Activated CD4-positive, alpha-beta T cell treated with anti-CD3 and anti-CD28 coated beads for 48 hours (primary cell): ENCODE measurements at places on chromosomes 13 and 19.

DNA sequence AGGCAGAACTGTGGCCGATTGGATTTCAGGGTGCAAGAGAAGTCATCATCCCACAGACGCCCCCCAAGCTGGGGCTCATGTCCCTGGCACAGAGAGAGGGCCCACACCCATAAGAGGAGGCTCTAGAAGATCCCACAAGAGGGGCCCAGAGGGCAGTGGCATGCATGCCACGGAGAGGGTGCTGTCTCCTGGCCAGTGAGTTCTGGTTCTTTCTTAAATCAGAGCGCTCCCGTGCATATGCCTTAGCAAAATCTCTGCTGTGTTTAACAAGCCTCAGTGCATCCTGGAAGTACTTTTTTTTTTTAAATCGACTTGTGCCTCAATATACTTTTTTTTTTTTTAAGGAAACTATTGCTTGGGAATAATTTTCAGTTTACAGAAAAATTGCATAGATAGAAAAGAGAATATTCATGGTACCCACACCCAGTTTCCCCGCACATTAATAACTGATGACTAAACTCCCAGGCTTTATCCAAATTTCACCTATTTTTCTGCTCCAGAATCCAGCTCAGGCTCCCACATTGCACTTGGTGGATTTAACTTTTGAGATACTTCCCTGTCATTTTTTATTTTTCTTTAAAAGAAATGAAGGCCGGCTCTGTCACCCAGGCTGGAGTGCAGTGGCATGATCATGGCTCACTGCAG is 59.1 kb downstream of the PEX11G start:
- no peak for DNase-seq

DNA sequence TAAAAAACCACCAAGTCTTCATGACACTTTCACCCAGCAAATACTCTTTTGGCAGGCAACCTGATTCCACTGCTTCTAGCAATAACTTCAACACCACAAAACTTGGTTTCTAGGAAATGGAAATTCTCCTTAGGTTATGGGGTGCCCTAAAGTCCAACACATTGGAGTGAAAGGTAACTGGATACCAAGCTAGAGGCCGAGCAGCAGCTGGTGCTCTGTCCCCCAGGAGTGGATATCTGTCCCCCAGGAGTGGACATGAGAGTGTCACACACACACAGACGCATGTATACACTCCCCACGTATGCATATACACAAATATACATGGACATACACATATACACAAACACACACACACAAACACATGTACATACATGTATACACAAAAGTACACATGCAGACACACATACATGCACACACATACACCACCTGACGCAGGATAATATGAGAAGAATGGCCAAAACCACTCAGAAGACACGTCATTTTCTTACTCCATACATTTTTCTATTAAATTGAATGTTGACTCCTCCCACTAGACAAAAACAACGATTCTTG is 50.8 kb downstream of the RFX2 start:
- no peak for DNase-seq

GRCh38 chr13:35818633-35819067 is 312.5 kb downstream of the DCLK1 start:
- no peak for DNase-seq

GRCh38 chr13:33235078-33235477 is 50.5 kb downstream of the STARD13 start:
- no peak for DNase-seq

DNA sequence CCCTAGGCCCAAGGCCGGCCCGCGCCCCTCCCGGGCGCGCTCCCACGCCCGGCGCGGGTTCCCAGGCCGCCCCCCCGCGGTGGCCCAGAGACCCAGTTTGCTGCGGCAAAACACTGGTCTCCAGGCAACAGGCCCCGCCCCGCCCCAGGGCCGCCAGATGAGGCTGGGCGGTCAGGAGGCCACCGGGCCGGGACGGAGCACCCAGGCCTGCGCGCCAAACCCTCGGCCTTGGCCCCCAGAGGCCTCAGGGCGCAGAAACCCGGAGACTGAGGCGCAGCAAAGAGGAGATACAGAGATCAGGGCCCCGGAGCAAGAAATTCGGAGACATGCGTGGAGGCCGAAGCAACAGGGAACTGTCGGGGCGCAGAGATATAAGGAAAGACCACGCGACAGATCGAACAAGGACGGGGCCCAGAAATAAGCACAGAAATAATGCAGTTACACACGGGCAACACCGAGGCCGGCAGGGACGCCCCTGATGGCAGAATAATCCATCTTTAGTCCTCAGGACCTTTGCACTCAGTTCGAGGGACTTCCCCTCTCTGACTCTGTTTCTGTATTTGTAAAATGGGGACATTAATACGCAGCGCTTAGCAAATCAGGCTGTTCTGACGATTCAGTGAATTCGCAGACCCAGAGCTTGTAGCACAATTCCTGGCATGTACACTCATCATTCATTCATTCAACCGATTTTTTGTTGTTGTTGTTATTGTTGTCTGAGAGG is 20.8 kb upstream of the ERCC1 start:
- DNase-seq = peak; percentile 79

DNA sequence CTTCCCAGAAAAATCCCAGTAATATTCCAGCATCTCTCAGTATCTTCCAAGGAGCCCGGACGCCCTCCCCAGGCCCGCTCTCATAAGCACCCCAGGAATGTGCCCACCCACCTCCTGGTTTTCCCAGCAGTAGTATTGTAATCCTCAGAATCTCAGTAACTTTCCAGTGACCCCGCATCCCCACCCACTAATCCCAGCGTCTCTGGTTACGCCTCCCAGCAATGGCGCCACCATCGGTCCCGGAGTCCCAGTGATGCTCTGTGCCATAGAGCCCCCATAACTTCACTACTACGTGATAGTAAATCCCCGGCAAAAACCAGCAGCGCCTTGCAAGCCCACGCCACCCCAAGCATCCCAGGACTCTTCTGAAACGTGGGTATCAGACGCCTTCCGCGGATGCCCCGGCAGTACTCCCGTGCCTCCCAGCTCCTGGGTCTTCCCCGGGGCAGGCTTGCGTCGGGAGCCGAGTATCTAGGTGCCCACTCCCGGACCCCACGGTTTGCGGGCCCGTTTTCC is 928 bp upstream of the PNPLA6 start:
- DNase-seq = peak; percentile 59

DNA sequence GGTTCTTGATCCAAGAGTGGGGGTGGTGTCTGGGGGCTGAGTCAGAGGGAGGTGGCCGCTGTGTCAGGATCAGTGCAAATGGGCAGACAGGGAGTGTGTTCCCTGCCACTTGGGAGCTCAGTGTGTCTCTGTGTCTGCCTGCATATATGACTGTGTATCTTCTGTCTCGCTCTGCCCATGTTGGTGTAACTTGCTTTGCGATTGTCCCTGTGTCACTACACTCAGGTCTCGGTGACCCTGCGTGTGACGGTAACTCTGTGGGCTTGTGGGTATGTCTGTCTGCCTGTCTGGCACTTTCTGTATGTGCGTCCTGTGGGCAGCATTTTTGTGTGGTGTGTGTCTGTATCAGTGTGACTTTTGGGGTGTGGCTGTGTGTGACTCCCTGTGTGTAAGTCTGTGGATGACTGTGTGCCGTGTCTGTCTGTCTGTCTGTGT is 8.2 kb upstream of the ERFL start:
- peak; percentile 46 for DNase-seq

DNA sequence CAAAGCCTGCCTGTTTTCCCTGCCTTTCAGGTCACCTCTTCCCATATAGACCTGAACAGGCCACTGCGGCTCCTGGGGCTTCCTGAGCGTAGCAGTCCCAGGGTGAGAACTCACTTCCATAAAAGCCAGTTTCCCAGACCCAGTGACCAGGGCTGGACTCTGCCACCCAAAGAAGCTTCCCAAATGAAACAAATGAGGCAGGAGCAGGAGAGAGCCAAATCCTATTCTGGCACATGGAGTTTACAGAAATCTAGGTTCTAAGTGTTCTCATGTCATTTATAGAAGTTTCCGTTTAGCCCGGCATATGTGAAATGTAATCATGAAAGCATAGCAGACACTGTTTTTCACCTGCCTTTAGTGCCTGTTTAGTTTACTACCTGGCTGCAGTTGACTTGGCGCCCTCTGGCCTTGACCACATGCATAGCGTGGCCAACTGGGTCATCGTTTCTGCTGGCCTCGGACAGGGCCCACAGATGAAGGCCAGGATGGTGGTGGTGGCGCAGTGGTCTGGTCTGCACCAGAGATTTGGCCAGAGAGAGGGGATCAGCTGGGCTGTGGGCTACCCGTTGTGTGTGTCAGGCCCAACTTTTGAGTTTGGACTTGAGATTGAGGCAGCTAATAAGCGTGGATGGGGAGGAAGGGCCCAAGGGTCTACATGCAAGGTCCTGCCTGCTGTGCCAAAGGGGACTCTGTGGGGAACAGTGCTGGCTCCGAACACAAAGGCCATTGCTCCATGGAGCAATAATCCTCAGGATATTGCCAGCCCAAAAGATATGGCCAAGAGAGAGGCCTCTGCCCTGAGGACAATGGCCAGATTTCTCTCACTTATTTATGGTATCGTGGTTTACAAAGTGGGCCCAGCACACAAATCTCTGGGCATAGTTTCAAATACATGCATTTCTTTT is 43.3 kb downstream of the NFIX start:
- DNase-seq = no peak

- DNase-seq = no peak
Measured at GRCh38 chr19:51686171-51686570, 7.0 kb upstream of the SPACA6 start.

GRCh38 chr13:37492075-37492474 is 106.5 kb downstream of the POSTN start:
- no peak for DNase-seq

GRCh38 chr13:29819143-29819542 is 31.3 kb downstream of the UBL3 start:
- no peak for DNase-seq

DNA sequence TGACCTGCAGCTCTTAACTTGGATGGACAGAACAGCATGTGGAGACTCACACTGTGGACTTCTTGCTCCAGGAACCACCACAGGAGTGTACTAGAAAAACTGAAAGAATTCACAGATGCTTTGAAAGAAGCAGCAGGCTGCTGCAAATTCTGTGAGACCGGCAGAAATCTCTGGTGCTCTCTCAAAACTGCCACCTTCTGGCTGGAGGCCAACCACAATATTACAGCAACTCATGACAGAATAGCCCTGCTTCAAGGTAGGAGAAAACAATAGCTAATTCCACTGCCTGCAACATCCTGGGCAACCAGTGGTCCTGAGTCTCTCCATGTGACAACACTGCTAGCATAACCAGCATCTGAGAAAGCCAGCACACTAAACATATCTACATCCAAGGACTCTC is 26.9 kb downstream of the CDK8 start:
- no peak for DNase-seq

- no peak for DNase-seq
Measured at GRCh38 chr19:33785795-33786194, 10.9 kb upstream of the KCTD15 start.

- no peak for DNase-seq
Measured at GRCh38 chr19:16274447-16274846, 50.2 kb upstream of the KLF2 start.

- no peak for DNase-seq
Measured at GRCh38 chr19:8504919-8505318, 2.5 kb upstream of the PRAM1 start.

DNA sequence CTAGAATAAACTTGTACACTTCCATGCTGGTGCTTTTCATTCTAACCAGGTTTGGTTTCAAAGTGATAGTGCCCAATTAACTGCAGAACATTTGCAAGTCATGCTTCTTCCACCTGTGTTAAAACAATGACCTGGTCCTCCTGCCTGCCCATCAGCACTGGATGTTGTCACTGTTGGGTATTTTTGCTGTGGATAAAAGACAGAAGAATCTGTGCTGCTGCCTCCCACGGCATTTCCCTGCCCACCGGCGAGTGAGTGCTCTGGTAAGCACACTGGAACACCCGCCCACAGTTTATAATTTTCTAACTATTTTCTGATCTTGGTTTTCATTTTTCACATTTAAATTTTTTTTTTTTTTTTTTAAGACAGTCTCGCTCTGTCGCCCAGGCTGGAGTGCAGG is 2.3 kb upstream of the AKAP8 start:
- DNase-seq = no peak

GRCh38 chr19:31268751-31269383 is 80.4 kb downstream of the TSHZ3 start:
- no peak for DNase-seq

GRCh38 chr13:93217721-93218261 is 8.8 kb upstream of the GPC6 start:
- DNase-seq = no peak

GRCh38 chr13:47372751-47373150 is 475.9 kb upstream of the HTR2A start:
- no peak for DNase-seq

DNA sequence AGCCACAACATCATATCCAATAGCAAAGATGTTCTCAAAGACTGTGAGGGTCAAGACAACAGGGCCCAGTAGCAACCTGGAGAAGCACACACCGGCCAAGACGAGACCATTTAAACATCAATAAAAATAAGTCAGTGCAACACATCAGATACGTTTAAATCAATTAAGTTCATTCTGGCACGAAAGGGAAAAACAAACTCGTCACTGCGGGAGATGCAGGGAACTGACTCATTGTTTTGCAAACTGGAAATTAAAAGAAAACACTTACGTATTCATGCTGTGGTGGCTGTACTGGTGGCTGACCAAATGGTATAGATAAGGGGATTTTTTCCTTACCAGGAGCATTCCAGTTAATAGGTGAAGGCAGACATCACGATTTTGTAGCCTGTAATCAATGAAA is 26.3 kb upstream of the SLC15A1 start:
- DNase-seq = no peak

DNA sequence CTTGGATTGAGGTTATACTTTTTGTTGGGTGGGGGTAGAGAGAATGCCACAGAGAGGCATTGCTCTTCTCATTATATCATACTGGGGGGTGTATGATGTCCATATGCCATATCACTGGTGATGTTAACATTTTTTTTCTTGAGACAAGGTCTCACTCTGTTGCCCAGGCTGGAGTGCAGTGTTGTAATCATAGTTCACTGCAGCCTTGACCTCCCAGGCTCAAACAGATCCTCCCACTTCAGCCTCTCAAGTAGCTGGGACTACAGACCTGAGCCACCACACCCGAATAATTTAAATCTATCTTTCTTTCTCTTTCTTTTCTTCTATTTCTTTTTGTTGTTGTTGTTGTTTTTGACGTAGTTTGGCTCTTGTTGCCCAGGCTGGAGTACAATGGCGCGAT is 4.9 kb upstream of the SNRNP70 start:
- no peak for DNase-seq

GRCh38 chr19:1118999-1119398 is 15.2 kb downstream of the GPX4 start:
- DNase-seq = no peak

GRCh38 chr13:52896827-52897659 is 48.6 kb upstream of the PCDH8 start:
- peak; percentile 8 for DNase-seq

GRCh38 chr19:45575216-45575615 is 9.4 kb downstream of the OPA3 start:
- DNase-seq = no peak

- DNase-seq = no peak
Measured at GRCh38 chr13:44399074-44399473, 25.4 kb downstream of the SERP2 start.

GRCh38 chr19:47796785-47797184 is 7.6 kb downstream of the TPRX1 start:
- DNase-seq = no peak
